Activated effector memory CD4-positive, alpha-beta T cell treated with Interleukin-2 at 50 U/mL for 16 hours (primary cell): ENCODE measurements at places on chromosomes 5 and 9.

DNA sequence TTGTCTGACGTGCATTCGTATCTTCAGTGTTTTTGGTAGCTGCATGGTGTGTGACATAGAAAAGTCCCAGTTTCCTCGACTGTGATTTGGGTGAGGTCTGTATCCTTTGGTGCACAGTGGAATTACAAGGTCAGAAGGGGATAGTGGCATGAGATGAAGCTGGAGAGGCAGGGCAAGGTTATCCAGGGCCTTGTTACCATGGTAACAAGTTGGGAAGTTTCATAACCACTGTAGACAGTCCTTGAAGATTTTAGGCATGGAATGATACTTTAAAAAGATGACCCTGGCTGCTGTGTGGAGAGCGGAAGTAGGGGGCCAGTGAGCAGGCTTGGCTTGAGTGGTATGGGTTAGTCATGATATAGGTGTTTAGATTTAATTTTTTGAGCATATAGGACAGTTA, 11.9 kb downstream of the EHMT1 start:
- no peak for DNase-seq

DNA sequence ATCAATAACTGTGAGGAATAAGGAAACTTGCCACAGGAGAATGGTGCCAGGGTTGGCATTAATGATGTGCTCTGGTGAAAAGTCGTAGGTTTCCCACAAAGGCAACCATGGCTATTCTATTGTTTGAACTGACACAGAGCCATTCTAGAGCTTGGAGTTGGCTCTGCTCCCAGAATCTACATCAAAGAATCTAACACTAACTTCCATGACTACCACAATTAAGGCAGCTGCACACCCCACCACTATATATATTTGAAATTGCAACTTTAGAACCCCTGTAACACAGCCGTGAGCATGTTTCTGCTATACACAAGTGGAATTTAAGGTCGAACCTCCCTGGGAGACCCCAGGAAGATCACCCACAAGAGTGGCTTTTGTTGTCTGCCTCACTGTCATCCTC, 89.7 kb upstream of the CCDC152 start:
- DNase-seq = no peak

GRCh38 chr5:144089401-144090021, 80.9 kb downstream of the YIPF5 start:
- no peak for DNase-seq

DNA sequence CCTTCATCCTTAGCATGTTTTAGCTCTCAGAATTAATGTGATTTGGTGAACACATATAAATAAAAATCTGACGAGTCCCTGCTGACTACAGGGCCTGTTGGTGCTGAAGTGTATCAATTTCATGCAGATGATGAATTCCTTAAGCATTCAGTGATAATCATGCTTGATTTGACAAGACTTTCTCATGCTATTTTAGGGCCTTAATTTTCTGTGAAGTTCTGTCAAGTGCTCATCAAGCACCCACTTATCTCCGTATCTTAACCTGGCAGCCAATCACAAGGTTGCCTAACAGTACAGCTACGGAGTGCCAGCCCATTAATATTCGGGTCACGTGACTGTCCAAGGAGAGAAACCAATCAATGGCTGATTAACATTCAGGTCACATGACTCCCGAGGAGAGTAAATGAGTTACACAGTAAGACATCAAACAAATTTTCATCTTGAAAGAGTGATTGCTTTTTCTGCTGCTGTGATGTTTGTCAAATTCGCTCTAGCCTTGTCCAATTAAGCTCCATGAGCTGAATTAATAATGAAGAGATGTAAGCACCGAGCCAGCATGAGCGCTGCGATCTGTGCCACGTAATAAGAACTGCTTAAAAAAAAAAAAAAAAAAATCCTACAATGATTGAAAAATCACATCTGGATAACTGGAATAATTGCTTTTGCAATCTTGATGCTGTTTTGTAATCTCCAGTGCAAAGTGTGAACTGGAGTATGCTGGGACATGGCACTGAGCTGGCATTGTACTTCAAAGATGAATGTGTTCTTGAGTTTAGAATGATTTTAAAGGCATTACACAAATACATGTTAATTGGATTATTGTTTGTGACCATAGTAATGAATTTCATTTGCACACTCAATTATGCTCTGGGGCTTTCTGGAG, 104.3 kb upstream of the SPATA31D4 start:
- DNase-seq = no peak

DNA sequence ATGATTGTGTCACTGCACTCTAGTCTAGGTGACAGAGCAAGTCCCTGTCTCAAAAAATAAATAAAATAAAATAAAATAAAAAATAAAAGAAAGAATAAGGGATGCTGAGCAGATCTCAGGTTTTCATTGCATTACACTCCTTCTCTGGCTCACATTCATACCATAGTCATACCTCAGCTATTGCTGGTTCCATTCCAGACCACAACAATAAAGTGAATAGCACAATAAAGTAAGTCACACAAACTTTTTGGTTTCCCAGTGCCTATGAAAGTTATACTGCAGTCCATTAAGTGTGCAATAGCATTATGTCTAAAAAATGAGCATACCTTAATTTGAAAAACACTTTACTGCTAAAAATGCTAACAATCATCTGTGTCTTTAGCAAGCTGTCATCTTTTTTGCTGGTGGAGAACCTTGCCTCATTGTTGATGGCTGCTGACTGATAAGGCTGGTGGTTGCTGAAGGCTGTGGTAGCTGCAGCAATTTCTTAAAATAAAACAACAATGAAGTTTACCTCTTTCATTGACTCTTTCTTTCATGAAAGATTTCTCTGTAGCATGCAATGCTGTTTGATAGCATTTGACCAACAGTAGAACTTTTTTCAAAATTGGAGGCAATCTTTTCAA, 415.7 kb downstream of the ZNF608 start:
- no peak for DNase-seq

DNA sequence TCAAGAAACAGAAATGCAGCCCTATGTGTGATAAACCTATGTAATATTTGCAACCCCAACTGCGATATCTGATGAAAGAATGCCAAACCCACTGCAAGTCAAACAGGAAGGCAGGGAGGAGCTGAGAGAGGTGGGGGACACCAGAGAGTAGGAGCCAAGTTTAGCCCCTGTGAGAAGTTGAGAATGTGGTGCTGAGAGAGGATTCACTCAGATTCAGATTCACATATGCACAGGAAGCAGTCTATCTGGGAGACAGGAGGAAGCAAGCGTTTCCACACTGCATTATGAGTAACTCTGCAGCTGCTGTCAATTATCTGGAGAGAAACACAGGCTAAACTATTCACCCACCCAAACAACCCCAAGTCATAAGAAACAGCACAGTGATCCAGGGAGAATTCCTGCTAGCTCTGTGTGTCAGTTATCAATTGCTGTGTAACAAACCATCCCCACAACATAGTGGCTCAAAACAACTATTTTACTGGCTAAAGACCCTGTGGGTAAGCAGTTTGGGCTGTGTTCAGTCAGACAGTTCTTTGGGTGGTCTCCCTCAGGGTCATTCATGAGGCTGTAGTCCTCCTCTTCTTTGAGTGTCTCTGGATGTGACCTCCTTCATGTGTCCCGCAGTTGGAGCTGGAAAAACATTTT, 161.9 kb upstream of the RAI14 start:
- DNase-seq = no peak

DNA sequence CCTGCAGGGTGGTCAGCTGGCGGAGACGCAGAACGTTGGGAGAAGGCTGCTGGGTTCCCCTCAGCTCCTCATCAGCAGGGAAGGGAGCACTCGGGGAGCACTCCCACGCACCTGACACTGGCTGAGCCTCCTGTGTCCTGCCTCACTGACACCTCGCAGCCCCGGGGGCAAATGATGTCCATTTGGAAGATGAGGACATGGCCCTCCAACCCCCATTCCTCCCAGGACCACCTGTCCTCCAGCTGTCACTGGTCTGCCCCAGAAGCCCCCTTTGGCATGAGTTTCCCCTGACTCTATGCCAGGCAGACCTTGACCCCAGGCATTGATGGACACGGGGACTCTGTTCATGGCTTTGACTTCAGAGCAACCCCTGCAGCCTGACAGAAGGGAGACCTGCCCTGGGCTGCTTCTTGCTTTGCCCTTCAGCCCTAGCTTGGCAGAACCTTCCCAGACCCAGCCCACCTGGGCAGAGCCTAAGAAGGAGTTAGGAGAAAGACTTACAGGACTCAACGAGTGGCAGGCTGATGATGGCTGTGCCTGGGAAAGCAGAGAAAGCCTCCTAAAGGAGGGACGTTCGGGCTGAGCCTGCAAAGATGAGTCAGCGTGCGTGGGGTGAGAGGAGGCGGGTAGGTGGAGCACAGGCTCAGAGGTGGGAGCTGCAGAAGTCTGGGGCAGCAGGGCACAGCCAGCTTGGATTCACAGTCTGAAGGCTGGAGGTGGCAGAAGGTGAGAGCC, 90.6 kb downstream of the LMX1B start:
- no peak for DNase-seq

DNA sequence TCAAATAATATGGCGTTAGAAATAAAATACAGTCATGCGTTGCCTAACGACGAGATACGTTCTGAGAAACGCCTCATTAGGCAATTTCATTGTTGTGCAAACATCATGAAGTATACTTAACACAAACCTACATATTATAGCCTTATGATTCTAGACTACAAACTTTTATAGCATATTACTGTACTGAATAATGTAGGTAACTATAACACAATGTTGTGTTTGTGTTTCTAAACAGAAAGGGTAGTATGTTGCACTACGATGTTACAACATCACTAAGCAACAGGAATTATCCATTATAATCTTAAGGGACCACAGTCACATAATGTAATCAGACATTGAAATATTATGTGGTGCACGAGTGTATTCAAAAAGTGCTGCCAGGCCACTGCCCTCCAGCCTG, 3.0 kb upstream of the SMC2 start:
- no peak for DNase-seq

GRCh38 chr5:76544268-76544926, 78.8 kb downstream of the F2RL2 start:
- peak; percentile 47 for DNase-seq

DNA sequence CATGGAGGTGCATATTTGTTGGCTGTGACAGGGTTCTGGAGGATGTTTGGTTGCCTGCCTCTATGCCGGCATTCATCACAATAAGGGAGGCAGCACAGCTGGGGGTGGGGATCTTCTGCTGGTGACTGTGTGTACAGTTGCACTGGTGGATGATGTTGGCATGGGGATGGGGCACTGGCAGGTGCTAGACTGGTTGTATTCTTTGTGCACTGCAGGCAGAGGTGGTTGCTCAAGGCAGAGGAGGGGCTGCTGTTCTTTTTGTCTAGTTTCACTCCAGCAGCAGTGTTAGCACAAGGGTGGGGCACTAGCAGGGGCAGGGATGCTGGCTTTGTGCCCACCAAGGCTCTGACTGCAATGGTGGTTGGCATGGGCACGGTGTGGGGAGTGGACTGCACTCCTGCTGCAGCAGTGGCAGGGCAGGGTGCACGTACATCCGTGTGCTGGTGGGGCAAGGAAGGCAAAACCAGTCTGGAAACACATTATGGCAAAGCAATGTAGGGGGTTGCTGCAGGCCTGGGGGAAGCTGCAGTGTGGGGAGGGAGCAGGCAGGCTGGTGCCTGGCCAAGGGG, 69.3 kb downstream of the ISOC1 start:
- no peak for DNase-seq

- DNase-seq = no peak
Measured at GRCh38 chr5:161988077-161988476, 79.5 kb upstream of the GABRG2 start.

GRCh38 chr5:115624994-115625393, 842 bp downstream of the TMED7 start:
- DNase-seq = no peak

DNA sequence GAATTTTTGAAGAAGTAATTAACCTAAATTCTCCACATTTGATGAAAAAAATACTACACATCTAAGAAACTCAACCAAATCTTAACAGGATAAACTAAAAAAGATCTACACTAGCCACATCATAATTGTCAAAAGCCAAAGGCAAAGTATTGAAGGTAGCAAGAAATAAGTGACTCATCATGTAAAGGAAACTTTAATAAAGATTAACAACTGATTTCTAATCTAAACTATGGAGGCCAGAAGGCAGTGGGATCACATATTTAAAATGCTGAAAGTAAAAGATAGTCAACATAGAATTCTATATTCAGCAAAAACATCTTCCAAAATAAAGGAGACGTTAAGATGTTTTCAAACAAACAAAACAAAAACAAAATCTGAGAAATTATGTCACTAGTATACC, 2002.9 kb downstream of the MAT2B start:
- no peak for DNase-seq

- DNase-seq = no peak
Measured at GRCh38 chr9:123941524-123942070, 11.7 kb upstream of the DENND1A start.

DNA sequence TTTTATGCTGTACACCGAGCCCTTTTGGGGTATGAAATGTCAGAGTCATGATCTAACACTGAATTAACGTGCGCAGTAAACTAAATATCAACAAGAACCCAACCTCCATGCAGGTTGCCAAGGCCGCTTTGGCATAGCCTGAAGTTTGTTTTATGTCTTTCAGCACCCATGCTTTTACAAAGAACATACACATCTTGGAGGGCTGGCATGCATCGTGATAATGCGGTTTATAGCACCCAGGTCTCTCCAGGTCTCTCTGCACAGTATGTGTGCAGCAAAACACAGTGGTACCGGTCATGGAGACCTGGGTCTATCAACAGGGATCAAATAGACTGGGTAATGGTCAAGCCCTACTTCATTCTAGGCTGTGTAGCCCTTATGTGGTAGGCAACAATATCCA, 11.8 kb downstream of the NPR3 start:
- DNase-seq = no peak

DNA sequence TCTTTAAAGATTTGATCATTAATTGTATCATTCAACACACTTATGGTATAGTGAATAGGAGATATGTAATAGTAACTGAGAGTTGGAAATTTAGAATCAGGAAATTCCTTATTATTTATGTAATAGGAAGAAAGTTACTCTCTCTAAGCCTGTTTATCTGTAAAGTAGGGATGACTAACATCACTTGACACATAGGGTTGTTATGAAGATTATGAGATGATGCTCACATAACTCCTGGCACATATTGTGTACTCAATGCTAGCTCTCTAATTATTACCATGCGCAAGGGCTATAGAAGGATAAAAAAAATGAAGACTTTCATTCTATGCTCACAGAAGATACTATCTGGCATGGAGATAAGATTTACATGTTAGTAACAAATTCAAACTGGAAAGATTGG, 149.9 kb downstream of the ISOC1 start:
- DNase-seq = no peak

GRCh38 chr5:36237751-36238150, 4.0 kb downstream of the NADK2 start:
- DNase-seq = no peak

DNA sequence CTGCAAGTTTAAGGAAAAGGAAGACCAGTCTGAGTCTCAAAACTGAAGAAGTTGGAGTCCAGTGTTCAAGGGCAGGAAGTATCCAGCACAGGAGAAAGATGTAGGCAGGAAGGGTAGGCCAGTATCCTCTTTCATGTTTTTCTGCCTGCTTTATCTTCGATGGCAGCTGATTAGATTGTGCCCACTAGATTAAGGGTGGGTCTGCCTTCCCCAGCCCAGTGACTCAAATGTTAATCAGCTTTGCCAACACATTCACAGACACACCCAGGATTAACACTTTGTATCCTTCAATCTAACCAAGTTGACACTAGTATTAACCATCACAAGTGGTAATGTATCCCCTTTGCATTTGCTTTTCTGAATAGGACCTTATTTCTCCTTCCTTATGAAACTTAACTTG, 535.9 kb upstream of the FTMT start:
- no peak for DNase-seq
